ENCODE measurements at places on chromosomes 13 and 19. TPM values are rescaled to one million over a fixed set of nuclear protein-coding genes. Genes with fewer than 3 reads are reported as not detected.

GRCh38 chr19:18723871-18724377 lies 40.4 kb downstream of the CRTC1 start:
- DNase-seq, result no peak

- DNase-seq, result no peak
Measured at GRCh38 chr19:4748185-4748584, 24.5 kb upstream of the DPP9 start.

GRCh38 chr19:55088543-55089341 lies 13.1 kb downstream of the EPS8L1 start:
- no peak for DNase-seq

- DNase-seq, result no peak
Measured at GRCh38 chr19:23788411-23788810, 29.7 kb upstream of the ZNF681 start.

- no peak for DNase-seq
Measured at GRCh38 chr19:15576526-15577156, 38.4 kb upstream of the CYP4F8 start.

- DNase-seq, result no peak
Measured at GRCh38 chr13:66367356-66367755, 862.8 kb downstream of the PCDH9 start.

DNA sequence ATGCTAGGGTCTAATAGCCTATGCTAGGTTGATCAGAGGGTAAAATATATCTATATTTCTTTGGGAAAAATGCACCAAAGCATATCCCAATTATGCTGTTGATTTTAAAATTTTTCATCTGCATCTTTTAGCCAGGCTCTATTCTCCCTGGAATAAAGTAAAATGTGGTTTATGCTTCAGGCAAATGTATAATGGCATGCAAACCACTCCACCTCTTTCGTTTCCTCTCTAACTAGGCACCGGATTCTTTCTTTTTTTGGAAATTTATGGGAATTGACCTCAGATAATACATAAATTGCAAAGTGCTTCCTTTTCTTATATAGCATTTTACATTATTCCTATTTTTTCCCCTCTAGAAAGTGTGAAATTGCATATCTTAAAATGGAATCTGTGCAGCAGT lies 386.5 kb downstream of the OLFM4 start:
- no peak for DNase-seq

- no peak for DNase-seq
Measured at GRCh38 chr13:113005076-113005865, 36.3 kb downstream of the MCF2L start.

DNA sequence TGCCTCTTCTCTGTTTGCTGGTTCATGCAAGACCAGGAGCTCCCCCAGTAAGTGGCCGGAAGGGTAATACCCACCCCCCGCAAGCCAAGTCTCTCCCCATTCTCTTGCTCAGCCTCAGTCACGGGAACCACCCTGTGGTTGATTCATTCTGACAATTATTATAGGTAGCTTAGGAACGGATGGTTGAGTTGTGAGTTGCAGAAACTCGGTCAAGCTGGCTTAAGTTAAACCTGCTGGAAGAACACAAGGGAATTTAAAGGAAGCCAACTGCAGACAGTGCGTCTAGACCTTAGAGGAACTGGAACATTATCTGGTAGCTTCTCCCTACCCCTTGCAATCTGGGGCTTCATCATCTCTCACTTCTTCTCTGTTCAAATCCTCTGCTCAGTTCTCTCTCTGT lies 8.9 kb downstream of the FPR1 start:
- no peak for DNase-seq

DNA sequence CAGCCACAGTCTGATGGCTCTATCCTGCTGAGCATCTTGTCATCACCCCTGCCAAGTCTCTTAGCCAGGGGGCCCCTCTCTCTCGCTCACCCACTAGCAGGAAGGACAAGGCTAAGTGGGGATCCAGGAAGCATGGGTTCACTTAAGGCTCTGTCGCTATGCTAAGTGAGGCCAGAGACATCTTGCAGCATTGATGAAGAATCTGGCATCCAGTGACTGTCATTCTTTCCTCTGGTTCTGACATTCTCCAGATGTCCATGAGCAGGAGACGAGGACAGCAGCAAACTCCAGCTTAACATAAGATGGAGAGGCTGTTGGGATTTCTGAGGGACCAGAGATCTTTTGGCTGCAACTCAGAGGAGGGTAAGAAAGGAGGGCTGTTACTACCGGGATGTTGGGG lies 230.2 kb downstream of the TSHZ3 start:
- DNase-seq, result no peak

- DNase-seq, result no peak
Measured at GRCh38 chr13:83878691-83879430, 3.4 kb downstream of the SLITRK1 start.

GRCh38 chr19:5392486-5392885 lies 51.9 kb upstream of the PTPRS start:
- no peak for DNase-seq

- DNase-seq, result no peak
Measured at GRCh38 chr13:38042771-38043170, 173.2 kb upstream of the TRPC4 start.

DNA sequence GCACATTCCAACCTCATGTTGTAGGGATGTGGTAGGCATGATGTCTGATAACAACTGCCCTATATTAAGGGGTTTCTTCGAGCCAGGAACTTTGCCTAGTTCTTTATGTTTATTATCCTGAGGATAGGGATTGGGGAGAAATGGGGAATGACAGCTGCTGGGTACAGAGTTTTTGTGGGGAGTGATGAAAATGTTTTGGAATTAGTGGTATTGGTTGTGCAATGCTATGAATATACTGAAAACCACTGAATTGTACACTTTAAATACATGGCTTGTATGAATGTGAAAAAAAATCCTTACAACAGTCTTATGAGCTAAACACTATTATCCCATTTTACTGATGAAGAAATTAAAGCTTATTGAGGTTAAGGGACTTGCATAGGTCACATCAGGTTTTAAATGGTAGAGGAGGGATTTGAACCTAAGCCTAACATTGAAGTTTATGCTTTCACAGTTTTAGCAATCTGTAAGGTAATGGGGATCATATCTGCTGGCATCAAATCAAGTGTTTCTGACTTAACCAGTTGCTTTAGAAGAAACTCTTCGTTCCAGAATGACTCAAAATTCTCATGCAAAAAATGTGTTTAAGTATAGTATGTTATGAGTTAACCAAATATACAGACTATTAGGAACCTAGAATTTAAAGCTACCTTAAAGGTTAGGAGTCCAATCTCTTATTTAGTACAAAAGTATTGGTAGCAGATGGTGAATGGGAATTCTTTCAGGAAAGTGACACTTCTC lies 61.4 kb downstream of the ERCC5 start:
- no peak for DNase-seq

GRCh38 chr13:24251525-24251924 lies 57.9 kb upstream of the C1QTNF9 start:
- no peak for DNase-seq

GRCh38 chr19:30391554-30392551 lies 19.7 kb downstream of the ZNF536 start:
- no peak for DNase-seq

DNA sequence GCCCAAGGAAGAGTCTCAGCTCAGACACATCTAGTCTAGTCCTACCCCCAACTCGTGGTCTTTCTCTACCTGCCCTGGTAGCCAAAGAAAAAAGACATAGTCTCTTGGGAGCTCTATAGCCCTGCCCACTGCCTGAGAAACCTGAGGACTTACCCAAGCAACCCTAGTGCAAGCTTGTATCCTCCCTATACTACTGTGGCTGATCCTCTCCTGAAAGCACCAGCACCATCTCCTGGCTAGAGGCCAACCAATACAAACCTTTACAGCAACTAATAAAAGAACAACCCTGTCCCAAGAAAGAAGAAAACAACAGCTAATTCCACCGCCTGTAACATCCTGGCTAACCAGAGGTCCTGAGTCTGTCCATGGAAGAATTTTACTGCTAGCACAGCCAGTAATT lies 532.4 kb downstream of the SLITRK6 start:
- no peak for DNase-seq

DNA sequence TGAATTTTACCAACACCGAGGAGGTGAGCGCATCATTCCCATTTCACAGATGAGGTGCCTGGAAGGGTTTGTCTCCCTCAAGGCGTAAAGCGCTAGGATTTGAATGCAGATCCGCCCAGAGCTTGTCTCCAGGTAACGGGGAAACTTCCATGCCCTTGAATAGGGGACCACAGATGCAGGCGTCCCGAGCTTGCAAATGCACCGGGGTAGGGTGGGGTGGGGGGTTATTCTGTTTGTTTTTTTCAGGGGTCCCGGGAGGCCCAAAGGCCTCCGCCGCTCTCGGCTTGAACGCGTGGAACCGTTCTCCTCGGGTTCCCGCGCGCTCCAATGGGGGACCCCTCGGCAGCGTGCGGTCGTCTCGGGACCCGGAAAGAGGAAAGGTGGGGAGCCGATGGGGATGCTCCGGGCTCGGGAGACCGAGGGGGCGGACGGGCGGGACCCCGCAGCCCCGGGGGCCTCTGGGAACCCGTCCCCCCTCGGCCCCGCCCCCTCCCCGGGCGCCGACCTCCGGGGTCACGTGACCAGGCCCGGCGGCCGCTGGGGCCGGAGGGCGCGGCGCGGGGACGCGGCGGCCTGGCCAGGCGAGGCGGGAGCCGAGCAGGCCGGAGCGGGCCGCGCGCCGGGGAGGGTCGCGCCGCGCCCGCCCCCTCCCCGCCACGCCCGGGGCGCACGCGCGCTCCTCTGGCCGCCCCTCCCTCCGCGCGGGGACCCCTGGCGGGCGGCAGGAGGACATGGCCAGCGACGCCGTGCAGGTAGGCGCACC lies at the start of gene PKN1:
Gene PKN1 (plus strand): TSS at position 516 of the 763 bp plus-strand sequence. CDS start 216 bp downstream, at position 732.
- no peak for DNase-seq

GRCh38 chr13:33945477-33945876 lies 127.5 kb downstream of the RFC3 start:
- DNase-seq, result no peak

- DNase-seq, result no peak
Measured at GRCh38 chr13:93758575-93758974, 532.0 kb downstream of the GPC6 start.

DNA sequence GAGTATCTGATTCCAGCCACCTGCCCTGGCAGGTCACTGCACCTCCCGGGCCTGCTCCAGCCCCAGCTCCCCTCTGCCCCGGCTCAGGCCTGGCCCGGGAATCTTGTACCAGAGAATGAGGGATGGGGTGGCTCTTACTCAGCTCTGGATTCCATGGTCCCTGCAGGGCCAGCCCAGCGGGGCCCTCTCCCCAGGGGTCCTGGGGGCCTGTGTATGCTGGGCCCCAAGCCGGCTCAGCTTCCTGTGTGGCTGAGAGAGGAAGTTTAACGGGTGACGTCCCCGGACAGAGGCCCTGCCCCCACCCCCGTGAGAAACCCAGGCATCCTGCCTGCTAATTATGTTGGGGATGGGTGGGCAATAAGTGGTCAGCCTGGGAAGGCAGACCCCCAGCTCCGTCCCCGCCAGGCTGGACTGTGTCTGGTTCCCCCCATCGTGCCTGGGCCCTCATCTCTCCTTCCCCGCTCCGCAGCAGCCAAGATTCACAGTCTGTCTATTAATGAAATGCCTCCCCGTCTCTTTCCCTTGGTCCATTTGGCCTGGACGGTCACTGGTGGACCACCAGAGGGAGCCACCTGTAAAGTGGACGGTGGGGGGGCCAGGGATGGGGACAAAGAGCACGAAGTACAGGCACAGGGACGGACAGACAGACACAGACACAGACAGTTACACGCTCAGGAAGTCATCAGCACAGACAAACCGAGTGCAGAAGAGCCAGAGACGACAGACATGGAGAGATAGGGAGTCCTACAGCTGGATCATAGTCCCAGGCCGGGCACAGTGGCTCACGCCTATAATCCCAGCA lies at the start of gene DENND1C:
Gene DENND1C (minus strand): TSS at position 247 of the 802 bp plus-strand sequence. CDS start 92 bp downstream, at position 155.
- no peak for DNase-seq

DNA sequence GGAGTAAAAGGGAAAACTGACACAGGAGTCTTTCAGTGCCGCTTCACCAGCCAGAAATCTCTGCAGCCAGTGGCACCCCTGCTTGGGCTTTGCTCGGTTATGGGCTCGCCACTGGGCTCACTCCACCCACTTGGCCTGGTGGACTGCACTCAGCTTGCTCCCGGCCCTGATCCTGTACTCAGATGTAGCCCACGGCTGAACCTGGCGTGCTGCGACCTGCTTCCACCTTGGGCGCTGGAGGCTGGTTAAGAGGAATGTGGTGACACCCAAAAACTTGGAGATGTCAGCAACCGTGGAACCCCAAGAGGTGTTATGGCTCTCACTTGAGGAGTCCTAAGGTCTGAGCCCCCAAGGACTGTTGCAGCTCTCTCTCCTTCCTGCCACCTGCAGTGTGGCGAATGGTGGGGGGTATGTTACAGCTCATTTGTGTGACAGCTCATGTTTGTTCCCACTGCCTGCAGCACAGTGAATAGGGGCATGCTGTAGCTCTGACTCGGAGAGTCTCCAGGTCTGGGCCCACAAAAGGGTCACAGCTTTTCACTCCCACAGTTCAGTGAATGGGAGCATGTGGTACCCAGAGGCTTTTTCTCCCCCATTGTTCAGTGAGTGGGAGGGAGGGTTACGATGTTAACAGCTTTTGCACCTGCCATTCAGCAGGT lies 1124.5 kb upstream of the ATXN8OS start:
- DNase-seq, result no peak

- no peak for DNase-seq
Measured at GRCh38 chr13:25187596-25187995, 15.5 kb upstream of the AMER2 start.

GRCh38 chr13:41812851-41813250 lies 148.1 kb downstream of the VWA8 start:
- DNase-seq, result no peak

- DNase-seq, result no peak
Measured at GRCh38 chr13:97387890-97388289, 46.1 kb upstream of the RAP2A start.

- no peak for DNase-seq
Measured at GRCh38 chr13:43260999-43261398, 237.6 kb downstream of the DNAJC15 start.

DNA sequence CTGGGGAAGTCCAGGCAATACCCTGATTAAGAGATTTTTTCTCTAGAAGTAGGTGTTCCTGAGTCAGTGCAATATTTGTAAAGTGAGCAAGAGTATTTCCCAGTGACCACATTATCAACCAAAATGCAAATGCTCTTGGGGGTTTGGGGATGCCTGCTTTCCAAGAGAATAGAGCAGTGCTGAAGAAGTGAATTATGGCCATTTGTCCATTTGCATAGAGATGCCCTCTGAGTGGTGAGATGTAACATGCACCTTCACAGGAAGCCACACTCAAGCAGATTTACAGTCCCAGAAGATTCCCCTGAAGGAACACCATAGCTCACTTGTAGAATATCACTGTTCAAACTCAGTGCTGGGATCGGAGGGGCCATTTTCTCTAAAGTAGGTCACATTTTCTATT lies 71.8 kb downstream of the TNFSF11 start:
- no peak for DNase-seq

GRCh38 chr13:77696006-77696878 lies 1.2 kb upstream of the SLAIN1 start:
- DNase-seq, result no peak

- no peak for DNase-seq
Measured at GRCh38 chr13:113091891-113092775, 13.5 kb upstream of the F7 start.

The PLIN3 gene
- 107 TPM for polyA plus RNA-seq

The CATSPERD gene
- not detected for polyA plus RNA-seq

The PRKCG gene
- polyA plus RNA-seq, result not detected

The KANK3 gene
- 0.16 TPM for polyA plus RNA-seq

The FOSB gene
- 0.27 TPM for polyA plus RNA-seq

The C19orf33 gene
- polyA plus RNA-seq, result 366 TPM

The CDKN2D gene
- 6.8 TPM for polyA plus RNA-seq

The ZNF708 gene
- 2.2 TPM for polyA plus RNA-seq

The FUT2 gene
- 4.0 TPM for polyA plus RNA-seq

The IFNL1 gene
- not detected for polyA plus RNA-seq

The LGALS14 gene
- polyA plus RNA-seq, result not detected

All from keratinocyte (primary cell).